ENCODE measurements at places on chromosomes 5 and 9.
A peak's percentile ranks its signal among the peaks of the same experiment; 100 is the strongest.

DNA sequence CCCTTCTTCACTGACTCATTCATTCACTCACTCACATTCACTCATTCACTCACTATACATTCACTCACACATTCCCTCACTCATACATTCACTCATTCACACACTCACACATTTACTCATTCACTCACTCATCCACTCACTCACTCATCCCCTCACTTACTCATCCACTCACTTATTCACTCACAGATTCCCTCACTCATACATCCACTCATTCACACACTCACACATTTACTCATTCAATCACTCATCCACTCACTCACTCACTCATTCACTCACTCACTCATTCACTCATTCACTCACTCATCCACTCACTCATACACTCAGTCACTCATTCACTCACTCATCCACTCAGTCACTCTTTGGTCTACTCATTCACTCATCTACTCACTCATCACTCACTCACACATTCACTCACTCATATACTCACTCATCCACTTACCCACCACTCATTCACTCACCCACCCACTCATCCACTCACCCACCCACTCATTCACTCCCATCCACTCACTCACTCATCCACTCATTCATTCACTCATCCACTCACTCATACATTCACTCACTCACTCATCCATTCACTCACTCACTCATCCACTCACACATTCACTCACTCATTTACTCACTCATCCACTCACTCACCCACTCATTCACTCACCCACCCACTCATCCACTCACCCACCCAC is 27.2 kb downstream of the WNK2 start:
- DNase-seq = no peak

GRCh38 chr9:97243606-97244005 is 63.9 kb upstream of the CCDC180 start:
- DNase-seq = no peak

DNA sequence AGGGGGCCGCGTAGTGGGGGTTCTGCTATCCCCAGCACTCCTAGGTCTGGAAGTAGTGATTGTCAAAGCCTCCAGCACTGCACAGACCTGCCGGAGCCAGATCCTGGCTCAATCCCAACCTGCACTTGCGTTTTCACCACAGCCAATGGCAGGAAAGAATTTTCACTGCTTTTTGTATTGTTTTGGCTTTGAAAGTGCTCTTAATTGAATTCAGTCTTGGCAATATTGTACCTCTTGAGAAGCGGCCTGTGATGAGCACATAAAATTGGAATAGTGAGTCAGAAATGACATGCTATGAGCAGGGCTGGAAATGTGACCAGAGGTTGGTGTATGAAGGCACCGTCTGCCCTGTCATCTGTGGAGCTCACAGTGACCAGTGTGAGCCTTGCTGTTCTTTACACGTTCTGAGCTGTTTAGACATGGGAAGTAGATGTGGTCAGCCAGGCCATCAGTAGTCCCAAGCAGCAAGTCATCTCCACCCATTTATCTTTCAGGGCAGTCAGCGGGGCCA is 41.5 kb downstream of the SECISBP2 start:
- DNase-seq = no peak

GRCh38 chr5:75717082-75717922 is at the start of gene POC5:
TSS of gene POC5 (minus strand) at chr5:75717437. CDS start at chr5:75712937, 4,500 bp downstream.
- peak; percentile 97 for DNase-seq

GRCh38 chr9:120974921-120975320 is 48.3 kb upstream of the TRAF1 start:
- no peak for DNase-seq

DNA sequence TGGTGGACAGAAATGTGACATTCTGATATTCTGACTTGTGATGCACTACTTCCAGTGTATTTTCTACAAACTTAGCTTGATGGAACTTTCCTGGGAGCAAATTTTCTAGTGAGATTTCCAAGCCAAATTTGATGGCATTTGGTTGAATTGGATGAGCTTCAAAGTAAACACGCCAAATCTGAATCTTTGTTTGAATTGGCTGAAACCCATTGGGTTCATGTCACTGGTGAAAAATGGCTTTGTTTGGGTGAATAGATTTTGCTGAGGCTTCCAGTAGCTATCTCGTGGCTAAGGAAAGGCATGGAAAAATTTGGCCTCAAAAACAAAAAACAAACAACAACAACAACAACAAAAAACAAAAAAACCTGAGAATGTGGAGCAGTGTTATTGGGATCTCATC is 271.1 kb upstream of the RPS23 start:
- no peak for DNase-seq

DNA sequence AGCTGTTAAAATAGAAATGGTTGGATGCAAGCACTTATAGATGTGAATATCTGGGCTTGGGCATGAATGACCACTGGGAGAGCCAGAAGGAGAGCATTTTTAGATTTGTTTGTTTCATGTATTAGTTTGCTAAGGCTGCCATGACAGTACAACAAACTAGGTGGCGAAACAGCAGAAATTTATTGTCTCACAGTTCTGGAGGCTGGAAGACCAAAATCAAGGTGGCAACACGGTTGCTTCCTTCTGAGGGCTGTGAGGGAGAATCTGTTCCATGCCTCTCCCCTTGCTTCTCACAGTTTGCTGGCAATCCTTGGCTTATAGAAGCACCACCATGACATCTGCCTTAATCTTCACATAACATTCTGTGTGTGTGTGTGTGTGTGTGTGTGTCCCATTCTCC is 20.2 kb upstream of the CDC23 start:
- DNase-seq = no peak

DNA sequence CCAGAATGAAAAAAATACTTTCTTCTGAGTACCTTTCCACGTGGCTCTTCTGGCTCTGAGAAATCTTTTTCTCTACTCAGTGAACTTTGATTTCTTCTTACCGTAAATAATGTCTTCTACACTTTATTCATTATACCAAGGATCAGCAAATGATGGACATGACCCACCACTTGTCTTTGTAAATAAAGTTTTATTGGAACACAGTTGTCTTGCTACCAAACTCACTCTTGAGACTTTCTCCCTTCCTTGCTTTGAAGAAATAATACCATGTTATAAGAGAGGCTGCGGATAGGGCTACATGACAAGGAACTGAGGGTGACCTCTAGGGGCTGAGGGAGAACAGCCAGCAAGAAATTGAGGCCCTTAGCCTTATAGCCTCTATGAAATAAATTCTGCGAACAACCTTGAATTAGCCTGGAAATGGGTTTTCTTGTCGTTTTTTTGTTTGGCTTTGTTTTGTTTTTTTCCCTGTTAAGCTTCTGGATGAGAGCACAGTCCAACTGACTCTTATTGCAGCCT is 212.5 kb downstream of the COMMD10 start:
- no peak for DNase-seq

DNA sequence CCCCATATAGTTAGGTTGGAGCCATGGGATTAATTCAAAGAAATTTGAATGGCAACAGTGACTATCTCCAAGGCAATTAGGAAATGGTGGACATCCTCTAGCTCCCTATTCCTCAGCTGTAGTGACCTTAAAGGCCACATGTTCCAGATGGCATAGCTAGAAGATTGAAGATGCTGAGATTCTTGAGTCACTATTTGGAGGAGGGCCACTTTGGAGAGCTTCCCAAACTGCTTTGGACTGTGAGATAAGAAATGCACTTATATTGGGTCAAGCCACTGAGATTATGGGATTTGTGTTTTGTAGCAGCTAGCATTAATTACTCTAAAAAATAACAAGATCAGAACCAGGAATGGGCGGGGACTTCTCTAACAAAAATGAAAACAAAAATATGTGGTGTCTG is 636.2 kb upstream of the CCNG1 start:
- DNase-seq = no peak

DNA sequence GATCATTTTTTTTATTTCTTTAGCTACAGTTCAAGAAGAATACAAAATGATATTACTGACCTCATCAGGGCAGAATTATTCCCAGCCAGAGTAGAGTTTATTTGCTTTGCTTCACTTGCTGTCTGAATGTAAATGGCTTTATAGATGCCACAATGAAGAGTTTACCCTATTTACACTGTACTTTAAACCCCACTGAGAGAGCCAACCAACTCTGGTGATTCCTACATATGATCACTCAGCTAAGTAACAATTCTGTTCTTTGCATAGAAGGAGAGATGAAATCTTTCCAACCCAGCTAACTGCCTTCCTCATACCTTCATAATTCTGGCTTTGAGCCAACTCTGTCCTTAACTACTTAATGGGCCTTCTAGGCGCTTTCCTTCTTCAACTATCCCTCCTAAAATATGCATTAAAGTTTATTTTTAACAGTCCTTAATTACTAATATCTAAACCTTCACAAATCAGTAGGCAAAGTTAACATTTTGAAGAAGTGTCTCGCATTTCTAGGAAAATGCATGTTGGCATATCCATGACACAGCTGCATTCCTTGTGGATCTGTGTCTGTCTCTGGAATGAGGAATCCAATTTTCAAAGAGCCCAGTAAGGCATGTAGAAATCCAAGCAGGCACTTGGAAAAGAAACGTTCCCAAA is 284.8 kb upstream of the GRAMD2B start:
- DNase-seq = no peak

DNA sequence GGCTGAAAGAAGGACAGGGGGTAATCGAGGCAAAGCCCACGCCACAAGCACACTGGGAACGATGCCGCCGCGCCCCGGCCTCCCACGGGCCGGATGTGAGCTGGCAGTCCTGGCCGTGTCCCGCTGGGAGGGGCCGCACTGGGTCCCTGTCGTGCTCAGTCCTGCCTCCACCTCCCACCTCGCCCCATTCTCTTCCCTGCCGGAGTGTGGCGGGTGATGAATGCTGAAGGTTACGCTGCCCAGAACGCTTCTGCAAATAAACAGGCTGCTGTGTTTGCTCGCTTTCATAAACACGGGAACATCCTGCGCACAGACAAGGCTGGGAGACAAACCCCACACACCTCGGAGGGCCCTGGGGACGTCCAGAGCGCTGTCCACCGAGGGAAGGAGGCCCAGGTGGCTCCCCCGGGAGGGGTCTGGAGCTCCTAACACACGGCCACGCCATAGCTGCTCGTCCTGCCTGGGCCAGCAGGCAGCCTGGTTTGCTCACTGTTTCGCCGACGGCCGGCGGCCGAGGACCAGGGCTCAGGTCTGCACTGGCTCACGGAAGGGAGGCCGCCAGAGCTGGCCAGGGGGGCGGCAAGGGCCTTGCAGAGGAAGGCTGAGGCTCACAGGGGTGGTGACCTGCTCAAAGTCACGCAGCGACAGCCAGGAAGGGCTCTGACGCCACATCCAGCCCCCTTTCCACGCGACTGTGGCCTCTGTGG is 2.3 kb downstream of the DNLZ start:
- no peak for DNase-seq

GRCh38 chr9:76873056-76873792 is 32.7 kb downstream of the PRUNE2 start:
- DNase-seq = no peak

DNA sequence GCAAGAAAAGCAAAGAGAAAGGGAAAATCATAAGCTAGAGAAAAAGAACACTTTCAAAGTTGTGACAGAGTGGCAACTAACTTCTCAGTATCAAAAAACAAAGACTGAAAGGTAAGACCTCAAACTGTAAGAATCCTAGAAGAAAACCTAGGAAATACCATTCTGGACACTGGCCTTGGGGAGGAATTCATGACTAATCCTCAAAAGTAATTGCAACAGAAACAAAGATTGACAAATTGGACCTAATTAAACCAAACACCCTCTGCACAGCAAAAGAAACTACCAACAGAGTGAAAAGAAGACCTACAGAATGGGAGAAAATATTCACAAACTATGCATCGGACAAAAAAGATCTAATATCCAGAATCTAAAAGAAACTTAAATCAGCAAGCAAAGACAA is 79.1 kb downstream of the FEM1C start:
- no peak for DNase-seq

DNA sequence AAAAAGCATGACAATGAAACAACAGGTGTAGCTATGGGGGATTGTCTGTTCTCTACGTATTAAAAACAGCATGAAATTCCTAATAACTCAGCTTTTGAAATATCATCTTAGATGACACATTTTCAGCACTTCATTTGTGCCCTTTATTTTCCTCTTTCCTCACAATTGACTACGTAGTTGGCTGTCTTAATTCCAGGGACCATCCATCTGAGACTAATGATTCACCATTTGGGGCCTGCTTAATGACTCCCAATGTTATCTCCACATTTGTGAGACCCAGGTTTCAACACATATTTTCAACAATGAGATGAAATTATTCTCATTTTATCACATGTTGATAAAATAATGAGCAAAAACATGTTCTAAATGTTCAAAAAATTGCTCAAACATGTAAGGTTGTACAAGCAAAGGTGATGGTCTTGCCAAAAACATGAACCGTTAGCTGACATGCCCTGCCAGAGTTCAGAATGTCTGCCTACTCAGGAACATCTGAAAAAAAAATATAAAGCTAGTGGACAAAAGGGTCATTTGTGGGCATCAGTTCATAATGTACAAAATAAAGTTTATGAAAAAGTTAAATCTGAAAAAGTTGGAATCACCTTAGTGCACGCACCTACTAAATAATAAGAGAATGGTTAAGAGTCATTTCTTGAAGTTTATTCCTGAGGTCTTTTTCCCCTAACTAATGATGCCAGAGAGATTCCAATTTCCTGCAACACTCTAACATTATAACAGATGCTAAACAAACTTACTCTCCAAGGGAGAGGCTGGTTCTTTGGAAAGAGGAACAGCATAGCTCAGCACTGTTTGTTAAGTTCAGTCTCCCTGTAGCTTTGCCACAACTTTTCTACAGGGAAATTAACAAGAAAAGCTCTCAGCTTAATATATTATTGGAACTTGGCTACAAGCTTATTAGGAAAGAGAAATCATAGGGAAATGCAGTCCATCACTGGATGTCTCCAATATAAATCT is 275.5 kb downstream of the SPOCK1 start:
- no peak for DNase-seq

GRCh38 chr9:6444128-6444527 is 31.1 kb downstream of the UHRF2 start:
- DNase-seq = peak; percentile 65

DNA sequence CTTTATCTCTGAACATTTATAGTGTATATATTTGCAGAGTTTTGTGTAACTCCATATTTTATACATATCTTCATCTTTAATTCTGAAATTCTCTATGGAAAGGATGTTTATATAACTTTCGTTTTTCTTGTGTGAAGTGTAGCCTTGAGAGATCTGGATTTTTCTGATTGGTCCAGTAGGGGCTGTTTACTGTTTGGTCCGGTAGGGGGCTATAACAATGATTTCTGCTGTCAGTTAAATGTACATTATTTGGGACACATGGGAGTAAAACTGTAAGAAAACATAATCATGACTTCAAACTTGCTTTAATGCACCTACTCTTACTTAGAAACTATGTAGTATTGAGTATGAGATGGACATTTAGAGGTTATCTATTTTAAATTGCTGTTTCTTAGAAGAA is 527.1 kb upstream of the ARRDC3 start:
- no peak for DNase-seq

DNA sequence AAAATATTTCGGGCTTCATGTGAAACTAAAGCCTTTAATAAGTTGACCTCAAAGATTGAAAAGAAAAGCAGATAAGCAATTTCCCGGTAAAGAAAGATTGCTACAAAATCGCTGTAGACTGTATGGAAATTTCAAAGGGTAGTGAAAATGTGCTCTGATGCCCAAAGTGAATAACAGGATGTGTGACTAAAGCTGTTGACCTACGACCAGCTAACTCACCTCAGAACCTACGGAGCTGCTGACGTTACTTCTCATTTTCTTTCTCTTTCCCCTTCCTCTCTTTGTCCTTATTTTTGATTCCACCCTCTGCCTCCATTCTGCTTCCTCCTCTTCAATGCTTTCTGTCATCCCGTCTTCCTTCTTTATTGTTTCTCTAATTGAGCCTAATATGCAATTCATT is 103.2 kb downstream of the PDE4D start:
- no peak for DNase-seq

- DNase-seq = no peak
These were observed 116.2 kb downstream of the PRELID2 start for GRCh38 chr5:145718956-145719355.

- no peak for DNase-seq
These were observed 51.8 kb downstream of the SH3TC2 start for GRCh38 chr5:149011084-149011483.

Data from MV-4-11 (cell line).